ENCODE measurements at places on chromosomes 12 and 14.

- DNase-seq: no peak
Observed at GRCh38 chr12:3416670-3417069, 74.3 kb upstream of the PRMT8 start.

DNA sequence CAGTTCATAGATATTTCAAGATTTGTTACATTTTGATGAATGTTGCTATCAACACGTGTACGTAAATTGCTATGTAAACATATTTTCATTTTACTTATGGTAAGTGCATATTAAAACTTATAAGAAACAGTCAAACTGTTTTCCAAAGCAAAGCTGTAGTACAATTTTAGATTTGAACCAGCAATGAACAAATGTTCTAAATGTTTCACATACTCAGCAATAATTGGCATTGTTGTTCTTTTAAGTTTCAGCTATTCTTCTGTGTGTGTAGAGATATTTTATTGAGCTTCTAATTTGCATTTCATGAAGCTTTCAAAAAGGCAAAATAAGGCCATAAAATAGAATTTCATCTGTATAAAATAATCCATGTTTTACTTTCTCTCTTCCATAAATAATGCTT lies 1433.2 kb downstream of the LRFN5 start:
- no peak for DNase-seq

- no peak for DNase-seq
Observed at GRCh38 chr12:94555687-94556086, 94.7 kb downstream of the TMCC3 start.

GRCh38 chr12:132286912-132287311 lies 42.5 kb downstream of the GALNT9 start:
- no peak for DNase-seq

GRCh38 chr14:105363847-105364708 lies 34.3 kb upstream of the TEX22 start:
- DNase-seq: no peak

DNA sequence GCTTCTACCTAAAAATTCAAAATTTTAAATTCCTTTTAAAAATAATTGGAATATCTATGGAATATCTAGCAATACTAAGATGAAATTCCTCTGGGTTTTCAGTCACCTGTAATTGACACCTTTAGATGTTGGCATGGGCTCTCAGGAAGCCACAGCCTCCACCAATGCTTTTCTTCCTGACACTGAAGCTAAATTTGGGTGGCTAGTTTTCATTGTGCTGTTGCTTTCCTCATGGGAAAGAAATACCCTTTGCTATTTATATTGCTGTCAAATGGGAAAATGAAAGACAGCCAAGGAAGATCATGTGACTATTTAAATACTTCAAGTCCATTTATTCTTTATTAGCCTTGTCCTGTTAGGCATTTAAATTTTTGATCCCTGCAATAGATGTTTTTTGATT lies 313.0 kb downstream of the NAV3 start:
- DNase-seq: no peak

DNA sequence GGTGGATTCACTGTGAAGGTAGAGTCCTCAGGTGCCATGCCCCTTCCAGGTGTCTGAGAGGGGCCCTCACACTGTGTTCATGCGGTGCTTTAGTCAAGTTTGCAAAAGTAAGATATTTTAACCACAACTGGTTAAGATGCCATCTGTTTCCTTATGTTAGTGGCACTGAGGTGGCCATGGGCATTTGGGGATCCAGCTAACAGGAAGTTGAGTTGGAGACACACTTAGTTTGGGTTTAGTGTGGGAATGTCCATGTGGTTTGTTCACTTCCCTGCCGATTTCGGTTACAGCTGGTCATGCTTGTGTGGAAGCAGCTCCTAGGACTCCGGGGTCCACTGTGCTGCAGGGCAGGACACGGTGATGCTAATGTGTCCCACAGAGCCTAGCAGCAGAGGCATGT lies 17.3 kb upstream of the ABHD12B start:
- DNase-seq: no peak

- DNase-seq: no peak
Observed at GRCh38 chr14:101600891-101601605, 39.8 kb downstream of the DIO3 start.

DNA sequence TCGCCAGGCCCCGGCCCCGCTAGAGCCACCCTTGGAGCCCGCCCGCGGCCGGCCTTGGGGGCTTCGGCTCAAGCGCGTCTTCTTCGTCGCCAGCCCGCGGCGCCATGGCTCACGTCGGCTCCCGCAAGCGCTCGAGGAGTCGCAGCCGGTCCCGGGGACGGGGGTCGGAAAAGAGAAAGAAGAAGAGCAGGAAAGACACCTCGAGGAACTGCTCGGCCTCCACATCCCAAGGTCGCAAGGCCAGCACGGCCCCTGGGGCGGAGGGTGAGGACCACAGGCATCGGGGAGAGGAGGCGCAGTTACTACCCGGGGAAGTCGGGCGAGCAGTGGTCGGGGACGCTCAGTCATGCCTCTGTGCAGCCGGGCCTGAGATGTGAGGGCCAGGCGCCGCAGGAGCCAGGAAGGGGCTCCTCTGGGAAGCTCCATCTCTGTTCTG lies 573 bp downstream of the ARL6IP4 start:
- DNase-seq: no peak

- no peak for DNase-seq
Observed at GRCh38 chr14:67806246-67806645, 10.1 kb downstream of the ZFYVE26 start.

- no peak for DNase-seq
Observed at GRCh38 chr12:78331753-78332152, 501.1 kb downstream of the NAV3 start.

DNA sequence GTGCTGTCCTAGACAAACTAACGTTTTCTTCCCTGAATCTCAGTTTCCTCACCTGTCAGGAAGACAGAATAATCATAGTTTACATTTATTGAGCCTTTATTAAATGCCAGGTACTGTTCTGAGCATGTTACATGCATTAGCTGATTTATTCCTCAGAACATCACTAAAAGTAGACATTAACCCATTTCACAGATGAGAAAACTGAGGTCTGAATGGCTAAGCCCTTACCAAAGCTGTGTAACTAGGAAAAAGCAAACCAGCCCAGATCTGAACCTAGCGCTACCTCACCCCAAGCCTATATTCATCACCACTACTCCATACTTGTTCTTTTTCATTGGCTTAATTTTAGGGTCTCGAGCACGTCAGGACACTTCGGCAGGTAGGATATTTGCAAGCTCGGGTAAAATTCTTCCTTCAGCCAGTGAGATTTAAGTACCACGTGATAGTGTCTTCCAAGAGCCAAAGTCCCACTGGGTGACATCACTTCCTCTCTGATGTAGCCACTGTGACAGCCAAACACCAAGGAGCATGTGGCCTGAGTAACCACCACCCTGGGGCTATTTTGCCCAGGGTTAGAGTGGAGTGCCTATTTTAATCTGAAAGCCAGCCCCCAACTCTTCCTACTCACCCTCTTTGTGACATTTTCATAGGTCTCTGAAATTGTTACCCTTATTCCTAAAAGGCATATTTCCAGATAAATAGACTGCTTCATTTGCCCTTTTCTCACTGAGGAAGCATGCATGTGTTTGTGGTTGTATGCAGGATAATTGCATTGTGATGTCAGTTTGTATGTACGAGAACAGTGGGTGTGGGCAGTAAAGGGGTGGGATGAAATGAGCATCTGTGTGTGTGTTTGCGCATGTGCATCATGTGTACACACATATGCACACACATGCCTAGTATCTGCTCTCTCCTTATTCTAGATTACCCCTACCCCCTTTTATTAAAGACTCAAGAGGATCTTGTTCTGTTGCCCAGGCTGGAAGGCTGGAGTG lies 62.2 kb upstream of the WSCD2 start:
- no peak for DNase-seq

- no peak for DNase-seq
Observed at GRCh38 chr12:131987552-131987951, 37.8 kb downstream of the EP400 start.

GRCh38 chr14:58702441-58703160 lies 64.8 kb downstream of the DACT1 start:
- no peak for DNase-seq
